ENCODE measurements at places on chromosomes 2 and 18. TPM values are rescaled to one million over a fixed set of nuclear protein-coding genes. Genes with fewer than 3 reads are reported as not detected.

The SMYD1 gene
- not detected for total RNA-seq

The ALPP gene
- not detected for total RNA-seq

The MAP3K19 gene
- total RNA-seq, result not detected

The CAMKMT gene
- 11.9 TPM for total RNA-seq

The ACKR3 gene
- 5.9 TPM for total RNA-seq

The RNF152 gene
- 0.44 TPM for total RNA-seq

The RTKN gene
- not detected for total RNA-seq

The LOXHD1 gene
- 0.13 TPM for total RNA-seq

The UGT1A8 gene
- not detected for total RNA-seq

The UGGT1 gene
- total RNA-seq, result 46.0 TPM

The MLPH gene
- 0.72 TPM for total RNA-seq

The SCYGR4 gene
- total RNA-seq, result not detected

The IL1B gene
- total RNA-seq, result 4.4 TPM

The CNTNAP5 gene
- total RNA-seq, result not detected

The HNMT gene
- 0.22 TPM for total RNA-seq

The UGT1A5 gene
- not detected for total RNA-seq

The PPIG gene
- 71.3 TPM for total RNA-seq

The CD8B2 gene
- total RNA-seq, result 1.7 TPM

The RASGRP3 gene
- 7.0 TPM for total RNA-seq

The HOXD3 gene
- total RNA-seq, result not detected

The SGO2 gene
- 1.7 TPM for total RNA-seq

The DTNA gene
- not detected for total RNA-seq

The KIF1A gene
- not detected for total RNA-seq

The PAX3 gene
- total RNA-seq, result not detected

The HADHB gene
- 56.8 TPM for total RNA-seq

The CHRNG gene
- total RNA-seq, result not detected

The DCC gene
- total RNA-seq, result not detected

The EGR4 gene
- total RNA-seq, result 0.10 TPM

The WNT10A gene
- total RNA-seq, result 6.1 TPM

The AP1S3 gene
- total RNA-seq, result 1.8 TPM

The TNFRSF11A gene
- 1.2 TPM for total RNA-seq

The CELF4 gene
- total RNA-seq, result not detected

The ABCA12 gene
- not detected for total RNA-seq

The ANKRD39 gene
- total RNA-seq, result 21.9 TPM

The ZSWIM2 gene
- total RNA-seq, result not detected

The EFHD1 gene
- total RNA-seq, result 2.2 TPM

Measured in T-cell (primary cell).